ENCODE measurements at places on chromosomes 3 and 15. TPM values are rescaled to one million over a fixed set of nuclear protein-coding genes. Genes with fewer than 3 reads are reported as not detected.

The CLASP2 gene
- 73.0 TPM for polyA plus RNA-seq

The VILL gene
- polyA plus RNA-seq = 9.9 TPM

GRCh38 chr3:18233987-18234716 lies 191.0 kb downstream of the SATB1 start:
- no peak for DNase-seq

- no peak for DNase-seq
These were observed 60.7 kb downstream of the FSIP1 start for GRCh38 chr15:39721893-39722292.

DNA sequence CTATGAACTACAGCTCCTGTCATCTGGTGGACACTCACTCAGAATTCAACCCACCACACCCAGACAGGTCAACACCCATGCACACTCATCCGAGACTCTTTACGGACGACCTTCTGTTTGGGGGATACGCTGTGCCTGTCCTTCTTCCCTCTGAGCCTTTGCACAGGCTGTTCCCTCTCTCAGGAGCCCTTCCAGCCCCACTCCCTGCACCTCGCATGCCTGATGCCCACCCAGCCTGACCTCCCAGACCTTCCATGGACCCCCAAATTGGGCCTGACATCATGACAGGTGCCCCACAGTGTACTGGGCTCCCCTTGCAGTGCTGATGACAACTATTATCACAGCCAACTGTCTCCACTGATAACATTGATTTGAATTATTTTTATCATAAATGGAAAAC lies 135.8 kb downstream of the NSMCE3 start:
- no peak for DNase-seq

DNA sequence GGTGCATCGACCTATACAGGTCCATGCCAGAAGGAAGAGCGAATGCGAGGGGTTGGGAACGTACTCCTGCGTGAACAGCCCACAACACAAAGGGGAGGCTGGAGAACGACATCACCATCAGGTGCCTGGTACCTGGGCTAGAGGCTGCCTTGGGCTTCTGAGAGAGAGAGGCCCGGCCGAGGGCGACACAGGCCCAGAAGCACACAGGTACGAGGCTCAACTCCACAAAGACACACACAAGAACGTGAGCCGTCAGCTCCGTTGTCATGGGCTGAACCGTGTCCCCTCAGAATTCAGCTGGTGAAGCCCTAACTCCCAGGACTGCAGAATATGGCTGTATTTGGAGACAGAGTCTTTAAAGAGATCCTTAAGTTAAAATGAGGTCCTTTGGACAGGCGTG lies 134.3 kb downstream of the ATP10A start:
- no peak for DNase-seq

DNA sequence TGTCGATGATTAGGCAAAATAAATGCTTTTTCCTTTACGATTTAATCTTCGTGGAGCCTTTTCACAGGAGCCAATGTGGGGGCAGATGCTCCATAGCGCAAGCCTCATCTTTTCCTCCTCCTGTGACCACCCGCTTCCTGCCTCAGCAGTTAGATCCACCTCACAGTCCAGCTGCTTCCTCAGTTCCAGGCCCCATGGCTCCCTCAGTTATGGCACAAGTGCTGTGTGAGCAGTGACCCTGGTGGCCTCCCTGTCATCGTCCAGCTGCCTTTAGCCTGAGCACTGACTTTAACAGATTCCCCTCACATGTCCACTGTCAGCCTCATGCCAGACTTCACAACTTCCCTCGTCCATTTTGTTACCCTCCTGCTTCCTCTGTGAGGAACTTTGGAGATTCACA lies 424.6 kb upstream of the GBE1 start:
- DNase-seq = no peak

- DNase-seq = no peak
These were observed 3.5 kb downstream of the MYZAP start for GRCh38 chr15:57595011-57595866.

DNA sequence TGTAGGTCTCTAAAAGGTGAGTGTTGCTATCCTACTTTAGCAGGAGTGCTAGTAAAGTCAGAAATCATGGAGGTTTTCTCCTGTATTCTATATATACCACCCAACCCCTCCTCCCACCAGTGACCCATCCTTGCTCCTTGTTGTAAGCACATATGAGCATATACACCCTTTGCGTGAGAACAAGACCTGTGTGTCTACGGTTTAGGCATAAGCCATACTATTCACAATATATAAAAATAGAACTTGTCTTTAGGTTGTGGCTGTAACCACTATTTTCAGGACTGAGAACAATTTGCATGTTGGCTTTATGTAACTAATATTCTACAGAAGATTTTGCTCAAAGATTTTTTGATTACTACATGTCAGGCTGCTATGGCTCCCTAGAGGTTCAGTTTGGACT lies 59.1 kb upstream of the TOP2B start:
- DNase-seq = no peak

- no peak for DNase-seq
These were observed 105.7 kb downstream of the RTP4 start for GRCh38 chr3:187473778-187474406.

Data from left kidney (tissue), 8 donors.